CD14-positive monocyte (primary cell): ENCODE measurements at places on chromosomes 4 and X. TPM values are rescaled to one million over a fixed set of nuclear protein-coding genes. Genes with fewer than 3 reads are reported as not detected.

PDK3 gene
- polyA plus RNA-seq = 7.9 and 12.2 TPM in 2 replicates

PAGE4 gene
- not detected for polyA plus RNA-seq

GIMD1 gene
- not detected in 2 replicates for polyA plus RNA-seq

PFKFB1 gene
- 0.09 and 0.21 TPM in 2 replicates for polyA plus RNA-seq

VSIG4 gene
- polyA plus RNA-seq = 56.8 TPM

BANK1 gene
- polyA plus RNA-seq = 5.2 TPM

PHEX gene
- 0.01 and 0.03 TPM in 2 replicates for polyA plus RNA-seq

CACNA1F gene
- polyA plus RNA-seq = 0.39 and 0.73 TPM in 2 replicates
